ENCODE measurements at places on chromosomes 7 and 10. TPM values are rescaled to one million over a fixed set of nuclear protein-coding genes. Genes with fewer than 3 reads are reported as not detected.

GRCh38 chr10:92880233-92880861 lies 32.0 kb downstream of the EXOC6 start:
- H3K36me3 ChIP-seq, result no peaks in the 10 kb centered on the region
- no peak overlapping the region for H3K27ac ChIP-seq
- no peak overlapping the region for H3K4me3 ChIP-seq
- H3K4me1 ChIP-seq, result peaks cover 18% of the 10 kb centered on the region
- no peaks in the 10 kb centered on the region for H3K27me3 ChIP-seq

DNA sequence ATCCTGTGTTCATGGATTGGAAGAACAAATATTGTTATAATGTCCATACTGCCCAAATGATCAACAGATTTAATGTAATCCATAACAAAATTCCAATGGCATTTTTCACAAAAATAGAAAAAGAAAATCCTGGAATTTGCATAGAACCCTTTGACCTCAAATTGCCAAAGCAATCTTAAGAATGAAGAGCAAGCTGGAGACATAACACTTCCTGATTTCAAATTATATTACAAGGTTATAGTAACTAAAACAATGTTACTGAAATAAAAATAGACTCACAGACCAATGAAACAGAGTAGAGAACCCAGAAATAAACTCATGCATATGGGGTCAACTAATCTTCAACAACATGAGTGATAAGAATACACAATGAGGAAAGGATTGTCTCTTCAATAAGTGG lies 302.5 kb downstream of the PHTF2 start:
- peaks cover 10% of the 10 kb centered on the region for H3K27me3 ChIP-seq
- H3K27ac ChIP-seq, result no peak overlapping the region
- DNase-seq, result no peak

GRCh38 chr7:100407285-100408180 lies 21.0 kb downstream of the ZCWPW1 start:
- H3K27ac ChIP-seq, result no peak overlapping the region
- DNase-seq, result peak; percentile 61
- H3K27me3 ChIP-seq, result no peaks in the 10 kb centered on the region
- no peaks in the 10 kb centered on the region for H3K36me3 ChIP-seq

GRCh38 chr7:17770710-17771375 lies 169.5 kb downstream of the SNX13 start:
- no peaks in the 10 kb centered on the region for H3K27me3 ChIP-seq
- no peak overlapping the region for H3K4me3 ChIP-seq

The AVL9 gene
- total RNA-seq, result 29.6 TPM

The KLHDC10 gene
- total RNA-seq, result 11.6 TPM
